Heart left ventricle (tissue), 16 donors: ENCODE measurements at places on chromosomes 2 and 18. TPM values are rescaled to one million over a fixed set of nuclear protein-coding genes. Genes with fewer than 3 reads are reported as not detected.

Gene EHD3
- 8.9 TPM for polyA plus RNA-seq

Gene COL6A3
- polyA plus RNA-seq, result 115 TPM

DNA sequence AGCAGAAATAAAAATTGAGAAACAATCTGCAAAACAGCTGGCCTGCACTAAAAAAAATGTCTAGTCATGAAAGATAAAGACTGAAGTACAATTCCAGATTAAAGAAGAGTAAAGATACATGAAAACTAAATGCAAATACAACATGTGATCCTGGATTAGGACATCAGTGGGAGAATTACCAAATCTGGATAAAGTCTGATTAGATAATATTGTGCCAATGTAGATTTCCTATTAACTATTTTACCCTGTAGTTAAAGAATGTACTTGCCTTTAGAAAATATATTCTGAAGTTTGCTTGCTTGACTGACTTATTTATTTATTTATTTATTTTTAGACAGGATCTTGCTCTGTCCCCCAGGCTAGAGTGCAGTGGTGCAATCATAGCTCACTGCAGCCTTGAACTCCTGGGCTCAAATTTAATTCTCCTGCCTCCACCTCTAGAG is 58.7 kb downstream of the ASXL2 start:
- no peak for DNase-seq

Gene MIB1
- polyA plus RNA-seq, result 2.5 TPM

Gene PDE11A
- 0.24 TPM for polyA plus RNA-seq

DNA sequence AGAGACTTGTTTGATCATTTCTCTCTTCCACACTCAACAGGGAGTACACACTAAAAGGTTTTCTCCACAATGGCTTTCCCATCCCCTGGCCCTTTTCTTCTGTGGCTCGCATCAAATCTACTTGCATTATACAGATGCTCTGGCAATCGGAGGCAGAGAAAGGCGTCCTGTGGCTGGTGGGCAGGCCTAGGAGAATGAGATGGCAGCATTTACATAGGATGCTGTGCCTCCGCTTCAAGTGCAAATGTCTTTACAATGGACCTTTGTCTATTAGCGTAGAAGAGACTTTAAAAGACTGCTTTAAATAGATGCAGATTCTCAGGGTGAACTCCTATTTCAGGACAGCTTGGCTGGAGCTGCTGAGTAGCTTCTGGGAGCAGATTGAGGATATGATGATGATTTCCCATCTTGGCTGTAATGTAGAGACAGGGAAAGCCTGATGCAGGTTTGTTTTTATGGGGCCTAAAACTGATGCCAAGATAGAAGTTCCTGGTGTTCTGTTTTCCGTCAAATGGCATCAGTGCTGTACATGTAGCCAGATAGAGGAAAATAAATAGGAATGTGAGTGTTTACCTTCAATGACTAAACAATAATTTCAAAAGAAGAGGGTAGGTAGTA is 423.4 kb downstream of the RND3 start:
- no peak for DNase-seq

GRCh38 chr2:229087843-229088516 is 183.1 kb downstream of the PID1 start:
- DNase-seq, result no peak

DNA sequence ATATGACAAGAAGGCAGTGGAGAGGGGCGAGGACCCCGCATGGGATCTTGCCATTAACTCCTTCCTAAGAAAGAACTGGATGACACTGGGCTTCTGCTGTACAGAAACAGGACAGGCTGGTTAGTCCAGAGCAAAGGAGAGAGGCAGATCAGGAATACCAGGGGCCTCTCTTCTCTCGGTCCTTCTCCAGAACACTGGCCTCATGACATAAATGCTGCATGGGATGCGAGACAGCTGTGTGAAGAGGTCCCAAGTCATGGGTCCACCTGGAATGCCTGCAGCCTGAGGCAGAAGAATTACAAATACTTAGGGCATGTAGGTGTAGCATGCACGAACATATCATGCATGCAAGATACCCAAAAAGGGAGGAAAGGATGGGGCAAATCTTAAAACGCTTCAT is 9.1 kb downstream of the MBOAT2 start:
- DNase-seq, result no peak

DNA sequence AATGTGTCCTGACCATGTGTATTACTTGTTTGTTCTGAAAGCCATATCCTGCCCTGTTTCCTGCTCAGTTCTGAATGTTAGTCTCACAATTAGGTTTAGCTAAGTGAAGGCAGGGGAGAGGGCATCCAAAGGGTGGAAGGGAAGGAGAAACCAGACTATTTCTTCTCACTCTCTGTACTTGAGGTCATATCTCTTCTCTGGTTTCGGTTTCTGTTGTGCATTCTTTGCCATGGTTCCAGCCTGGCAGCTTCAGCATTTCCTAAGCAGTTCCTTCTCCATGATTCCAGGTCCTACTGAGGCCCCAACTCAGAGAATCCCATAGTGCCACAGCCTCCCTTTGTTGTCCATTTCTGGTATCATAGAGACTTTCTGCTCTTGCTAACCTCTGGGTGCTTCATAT is 40.3 kb upstream of the HNMT start:
- DNase-seq, result no peak

DNA sequence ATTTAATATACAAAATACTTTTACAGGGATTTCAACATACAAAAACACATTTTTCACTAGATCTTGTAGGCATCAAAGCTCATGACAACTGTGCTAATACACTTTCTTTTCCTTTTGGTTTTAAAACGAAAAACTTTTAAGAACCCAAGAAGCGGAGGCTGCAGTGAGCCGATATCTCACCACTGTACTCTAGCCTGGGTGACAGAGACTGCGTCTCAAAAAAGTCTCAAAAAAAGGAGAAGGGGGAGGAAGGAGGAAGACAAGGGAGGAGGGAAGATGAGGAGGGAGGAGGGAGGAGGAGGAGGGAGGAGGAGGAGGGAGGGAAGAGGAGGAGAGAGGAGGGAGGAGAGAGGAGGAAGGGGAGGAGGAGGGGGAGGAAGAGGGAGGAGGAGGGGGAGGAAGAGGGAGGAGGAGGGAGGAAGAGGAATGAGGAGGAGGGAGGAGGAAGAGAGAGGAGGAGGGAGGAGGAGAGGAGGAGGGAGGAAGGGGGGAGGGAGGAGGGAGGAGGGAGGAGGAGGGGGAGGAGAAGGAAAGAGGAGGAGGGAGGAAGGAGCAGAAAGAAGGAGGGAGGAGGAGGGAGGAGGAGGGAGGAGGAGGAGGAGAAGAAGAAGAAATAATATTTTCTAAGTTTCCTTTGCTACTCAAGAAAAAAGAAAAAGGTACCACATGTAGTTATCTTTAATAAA is 13.8 kb downstream of the ROCK2 start:
- no peak for DNase-seq

DNA sequence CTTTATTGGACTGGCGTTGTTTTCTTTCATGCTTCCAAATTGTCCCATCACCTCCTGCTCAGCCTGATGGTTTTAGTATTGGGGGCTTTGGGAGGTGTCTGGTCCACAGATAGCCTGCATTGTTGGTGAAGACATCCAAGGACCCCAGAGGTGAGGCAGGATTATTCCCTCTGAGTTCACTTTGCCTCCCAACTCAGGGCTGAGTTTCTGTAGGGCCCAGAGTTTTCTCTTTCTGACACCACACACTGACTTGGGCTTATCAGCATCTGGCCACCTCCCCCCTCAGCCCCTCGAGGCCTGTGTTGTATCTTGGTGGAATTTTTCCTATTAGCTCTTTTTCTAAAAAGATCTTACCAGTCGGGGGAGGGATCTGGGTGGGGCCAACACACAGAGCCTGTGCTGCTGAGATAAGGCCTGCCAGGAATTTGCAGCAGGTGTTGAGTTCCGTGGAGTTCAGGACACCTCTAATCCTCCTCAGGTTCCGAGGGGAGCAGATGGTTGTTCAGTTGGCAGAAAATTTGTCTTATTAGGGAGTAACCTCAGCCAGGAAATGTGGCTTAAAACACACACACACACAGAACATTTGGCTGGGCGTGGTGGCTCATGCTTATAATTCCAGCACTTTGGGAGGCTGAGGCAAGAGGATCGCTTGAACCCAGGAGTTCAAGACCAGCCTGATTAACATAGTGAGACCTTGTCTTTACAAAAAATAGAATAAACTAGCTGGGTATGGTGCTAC is 7.3 kb downstream of the EMILIN2 start:
- no peak for DNase-seq

Gene POTEE
- not detected for polyA plus RNA-seq

Gene ASPRV1
- polyA plus RNA-seq, result 1.4 TPM

DNA sequence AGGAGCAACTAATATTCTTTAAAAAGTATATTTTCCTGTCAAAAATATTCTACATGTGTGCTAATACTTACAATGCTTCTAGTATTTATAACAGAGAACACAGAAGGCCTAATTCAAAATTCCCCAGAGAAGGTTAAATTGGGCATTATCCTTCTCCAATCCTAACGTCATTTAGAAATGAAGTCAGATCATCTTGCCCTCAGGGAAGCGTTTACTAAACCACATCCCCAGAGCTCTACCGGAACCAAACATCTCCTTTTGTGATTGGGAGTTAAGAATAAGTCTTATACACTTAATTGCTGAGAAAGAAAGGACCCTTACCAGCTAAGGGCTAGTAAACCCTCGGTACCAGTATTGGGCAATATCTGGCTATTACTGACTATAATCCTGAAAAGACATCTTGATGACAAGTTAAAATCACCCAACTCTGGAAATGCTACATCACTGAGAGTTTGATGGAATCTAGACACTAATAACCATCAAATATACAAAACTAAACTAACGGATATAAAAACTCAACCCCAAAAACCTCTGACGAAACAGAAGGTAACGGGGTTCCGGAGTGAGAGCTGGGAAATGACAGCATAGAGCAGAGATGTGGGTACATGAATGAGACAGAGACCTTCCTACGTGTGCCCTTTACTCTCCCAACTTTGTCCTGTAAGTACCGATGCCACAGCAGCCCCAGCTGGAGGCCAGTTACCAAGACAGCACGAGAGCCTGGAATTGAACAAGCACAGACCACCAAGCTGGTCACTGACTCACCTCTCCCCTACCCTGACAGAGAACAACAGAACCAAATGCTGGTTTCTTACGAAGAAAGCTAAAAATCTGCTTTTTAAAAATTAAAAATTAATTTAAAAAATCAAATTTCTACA is 35.0 kb downstream of the WDSUB1 start:
- no peak for DNase-seq

- no peak for DNase-seq
Measured at GRCh38 chr2:127771756-127772155, 39.2 kb downstream of the WDR33 start.

GRCh38 chr2:100935372-100935752 is 66.7 kb upstream of the RPL31 start:
- DNase-seq, result no peak

Gene MOGAT1
- polyA plus RNA-seq, result 0.19 TPM

DNA sequence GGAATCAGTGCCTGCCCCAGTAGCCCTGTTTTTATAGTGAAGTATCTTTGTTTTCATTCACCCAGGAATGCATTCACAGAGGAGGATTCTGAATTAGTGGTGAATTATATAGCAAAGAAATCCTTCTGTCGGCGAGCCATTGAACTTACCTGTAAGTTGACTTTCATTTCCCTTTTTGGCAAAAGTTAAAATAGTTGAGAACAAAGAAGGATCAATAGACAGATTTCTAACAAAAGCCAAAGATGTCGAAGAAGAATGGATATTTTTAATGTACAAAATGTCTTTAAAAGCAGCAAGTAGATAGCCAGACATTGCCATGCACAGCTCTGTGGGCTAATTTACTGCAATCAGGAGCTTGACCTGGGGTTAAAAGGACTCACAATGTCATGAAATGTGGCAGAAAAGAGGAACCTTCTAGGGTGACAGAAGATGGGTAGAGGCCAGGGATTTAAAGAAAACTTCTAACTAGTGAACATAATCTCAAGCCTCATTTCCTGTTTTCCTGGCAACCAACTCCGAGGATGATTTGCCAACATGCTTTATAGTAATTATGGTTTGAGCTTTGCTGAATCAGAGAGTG is 53.8 kb upstream of the TMEM87B start:
- DNase-seq, result no peak

DNA sequence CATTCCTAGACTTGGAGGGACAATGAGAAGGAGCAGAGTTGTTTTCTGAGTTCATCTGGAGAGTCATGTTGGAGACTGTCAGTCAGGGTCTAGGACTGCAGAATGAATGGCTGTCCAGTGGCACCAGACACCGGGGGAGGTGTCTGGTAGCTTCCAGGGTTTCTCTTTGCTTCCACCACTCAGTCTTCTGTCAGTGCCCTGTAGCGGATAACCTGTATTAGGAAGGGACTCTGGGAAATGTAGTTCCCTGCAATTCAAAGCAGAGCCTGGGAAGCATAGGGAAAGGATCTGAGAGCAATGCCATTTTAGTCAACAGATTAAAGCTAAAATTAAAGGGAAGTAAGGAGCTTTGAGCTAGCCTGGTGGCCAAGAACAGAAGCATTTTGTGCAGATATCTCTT is 257.9 kb downstream of the THSD7B start:
- no peak for DNase-seq

DNA sequence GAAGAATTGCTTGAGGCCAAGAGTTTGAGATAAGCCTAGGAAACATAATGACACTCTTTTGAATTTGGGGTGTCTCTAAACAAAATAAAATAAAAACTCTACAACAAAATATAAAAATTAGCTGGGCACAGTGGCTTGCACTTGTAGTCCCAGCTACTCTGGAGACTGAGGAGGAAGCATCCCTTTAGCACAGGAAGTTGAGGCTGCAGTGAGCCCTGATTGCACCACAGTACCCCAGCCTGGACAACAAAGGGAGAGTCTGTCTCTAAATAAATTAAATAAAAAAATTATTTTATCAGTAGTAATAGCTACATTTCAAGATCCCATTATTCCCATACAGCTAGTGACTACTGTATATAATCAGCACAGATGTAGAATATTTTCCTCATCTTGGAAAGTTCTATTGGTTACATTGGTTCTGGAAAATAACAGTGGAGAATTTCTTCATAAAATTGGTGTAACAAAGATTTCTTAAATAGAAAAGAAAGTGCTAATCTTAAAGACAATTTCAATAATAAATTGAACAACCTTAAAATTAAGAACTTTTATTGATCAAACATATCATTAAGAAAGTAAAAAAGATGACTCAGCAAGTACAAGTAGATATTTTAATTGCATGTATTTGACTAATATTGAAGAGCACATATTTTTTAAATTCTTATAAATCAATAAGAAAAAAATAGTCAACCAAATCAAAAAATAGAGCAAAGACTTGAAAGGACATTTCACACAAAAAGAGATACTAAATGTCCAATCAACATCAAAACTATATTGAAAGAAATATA is 90.4 kb upstream of the KYNU start:
- no peak for DNase-seq

Gene TMEM198
- 2.2 TPM for polyA plus RNA-seq

Gene PTPN4
- polyA plus RNA-seq, result 4.7 TPM

Gene CYTIP
- polyA plus RNA-seq, result 0.38 TPM

Gene CNTNAP5
- not detected for polyA plus RNA-seq

Gene ARHGAP25
- 4.8 TPM for polyA plus RNA-seq

DNA sequence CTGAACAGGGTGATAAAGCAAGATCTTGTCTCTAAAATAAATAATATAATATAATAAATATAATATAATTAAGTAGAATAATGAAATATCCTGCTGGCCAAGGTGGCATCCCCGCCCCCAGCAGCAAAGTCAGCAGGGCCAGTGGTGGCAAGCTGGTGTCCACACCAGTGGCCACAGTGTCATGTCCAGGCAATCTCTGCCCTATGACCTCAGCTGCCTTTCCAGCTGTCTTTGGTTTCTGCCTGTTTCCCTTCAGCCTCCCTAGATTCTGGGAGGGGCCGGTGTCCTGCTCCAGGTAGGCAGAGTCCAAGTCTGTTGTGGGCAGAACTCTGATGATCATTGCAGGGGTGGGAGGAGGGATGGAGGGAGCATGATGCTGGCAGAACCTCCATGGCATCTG is 16.2 kb upstream of the STEAP3 start:
- DNase-seq, result no peak

Gene RESP18
- not detected for polyA plus RNA-seq

GRCh38 chr2:219289537-219290361 is 10.6 kb downstream of the DNAJB2 start:
- no peak for DNase-seq
